CMK (cell line): ENCODE measurements at places on chromosomes 1 and 21.

- no peak for DNase-seq
These were observed 29.5 kb upstream of the CBR3 start for GRCh38 chr21:36105327-36105842.

- DNase-seq: no peak
These were observed 6.6 kb downstream of the EPHB2 start for GRCh38 chr1:22717037-22717760.

- DNase-seq: no peak
These were observed 22.1 kb downstream of the TP73 start for GRCh38 chr1:3674100-3675094.

GRCh38 chr1:171922999-171923398, 81.7 kb downstream of the DNM3 start:
- DNase-seq: no peak

GRCh38 chr1:216175714-216176113, 247.5 kb downstream of the USH2A start:
- DNase-seq: no peak
